T-helper 2 cell treated with Interferon-gamma antibody and Interleukin-4, amounts not matched to agents 5 μg/mL and 100 μg/mL, for 36 hours (primary cell): ENCODE measurements at places on chromosomes 3 and 15.

DNA sequence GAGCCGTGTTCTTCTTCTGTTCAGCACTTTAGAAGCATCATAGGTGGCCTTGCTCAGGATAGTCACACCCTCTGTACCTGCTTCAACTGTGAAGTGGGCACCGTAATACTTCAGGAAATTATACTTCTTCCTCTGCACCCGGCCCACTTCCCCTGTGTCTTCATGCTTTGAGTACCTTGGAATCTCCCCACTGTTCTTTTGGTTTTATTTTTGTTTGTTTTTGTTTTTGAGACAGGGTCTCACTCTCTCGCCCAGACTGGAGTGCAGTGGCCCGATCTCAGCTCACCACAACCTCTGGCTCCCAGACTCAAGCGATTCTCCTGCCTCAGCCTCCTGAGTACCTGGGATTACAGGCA, 1.7 kb downstream of the P2RY14 start:
- no peak for DNase-seq

- no peak for DNase-seq
Measured at GRCh38 chr3:137349557-137350348, 392.0 kb downstream of the IL20RB start.

GRCh38 chr15:95106801-95107200, 875.4 kb downstream of the MCTP2 start:
- DNase-seq = no peak

DNA sequence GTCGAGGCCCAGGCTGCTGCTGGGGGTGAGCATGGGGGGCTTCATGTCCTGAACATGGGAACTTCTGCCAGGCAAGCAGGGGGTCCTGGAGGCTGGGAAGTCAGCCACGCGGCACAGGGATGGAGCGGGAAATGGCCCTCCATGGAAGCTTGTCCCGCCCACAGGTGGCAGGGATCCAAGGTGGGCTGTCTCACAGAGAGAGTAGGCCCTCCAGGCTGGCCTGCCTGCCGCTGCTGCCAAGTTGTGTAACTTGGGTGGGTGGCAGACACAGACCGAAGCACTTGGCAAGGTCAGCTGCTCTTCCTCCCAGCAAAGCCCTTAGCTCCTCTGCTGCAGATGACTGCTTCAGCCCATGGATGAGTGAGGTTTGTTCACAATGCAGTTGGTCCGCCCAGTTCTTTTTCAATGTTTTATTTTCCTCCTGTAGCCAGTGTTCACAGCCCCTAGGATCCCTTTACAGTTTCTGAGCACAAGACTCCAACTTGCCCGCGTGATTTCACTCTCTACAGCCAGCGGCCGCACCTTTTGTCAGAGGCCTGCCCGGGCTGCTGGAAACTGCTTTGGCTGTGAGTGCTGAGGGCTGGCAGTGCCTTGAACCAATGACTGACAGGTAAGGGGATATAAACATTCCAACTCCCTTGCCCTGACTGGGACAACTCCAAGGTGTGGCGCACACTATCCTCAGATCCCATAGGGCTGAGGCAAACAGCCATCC, 26.7 kb downstream of the HCN4 start:
- no peak for DNase-seq

DNA sequence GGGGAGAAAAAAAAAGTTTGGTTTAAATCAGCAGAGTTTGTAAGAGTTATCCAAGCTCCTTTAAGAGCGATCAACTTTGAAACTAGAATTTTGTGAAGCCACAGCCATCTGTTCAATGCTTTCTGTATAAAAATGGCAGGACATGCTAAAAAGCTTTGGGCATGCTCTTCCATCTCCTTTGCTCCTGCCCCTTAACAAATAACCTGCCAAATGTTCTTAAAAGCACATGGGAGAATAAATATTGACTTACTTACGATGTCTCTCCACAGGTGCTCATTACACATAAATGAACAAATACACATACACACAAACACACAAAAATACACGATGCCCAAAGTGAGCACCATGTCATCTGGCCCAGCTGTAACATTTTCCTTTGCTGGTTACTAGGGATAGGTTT, 211.8 kb upstream of the DPH6 start:
- no peak for DNase-seq

GRCh38 chr15:52370010-52370409, 74.4 kb upstream of the MYO5C start:
- DNase-seq = no peak

GRCh38 chr15:84992157-84992944, 10.7 kb downstream of the PDE8A start:
- DNase-seq = peak; percentile 67

DNA sequence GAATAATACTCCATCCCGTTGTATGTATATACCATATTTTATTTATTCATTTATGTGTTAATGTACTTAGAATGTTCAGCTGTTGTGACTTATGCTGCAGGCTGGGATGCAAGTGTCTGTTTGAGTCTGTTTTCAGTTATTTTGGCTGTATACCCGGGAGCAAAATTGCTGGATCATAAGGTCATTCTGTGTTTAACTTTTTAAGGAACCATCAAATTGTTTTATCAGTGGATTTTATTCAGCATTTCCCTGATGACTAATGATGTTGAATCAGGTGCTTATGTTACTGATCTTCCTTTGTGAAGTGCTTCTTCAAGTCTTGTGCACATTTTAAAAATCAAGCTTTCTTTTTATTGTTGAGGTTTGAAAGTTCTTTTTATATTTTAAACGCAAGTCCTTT, 118.1 kb downstream of the SLC25A26 start:
- no peak for DNase-seq

- no peak for DNase-seq
Measured at GRCh38 chr3:71903936-71904335, 119.0 kb upstream of the PROK2 start.
